CD4-positive, alpha-beta memory T cell (primary cell): ENCODE measurements at places on chromosomes 1 and 21.

DNA sequence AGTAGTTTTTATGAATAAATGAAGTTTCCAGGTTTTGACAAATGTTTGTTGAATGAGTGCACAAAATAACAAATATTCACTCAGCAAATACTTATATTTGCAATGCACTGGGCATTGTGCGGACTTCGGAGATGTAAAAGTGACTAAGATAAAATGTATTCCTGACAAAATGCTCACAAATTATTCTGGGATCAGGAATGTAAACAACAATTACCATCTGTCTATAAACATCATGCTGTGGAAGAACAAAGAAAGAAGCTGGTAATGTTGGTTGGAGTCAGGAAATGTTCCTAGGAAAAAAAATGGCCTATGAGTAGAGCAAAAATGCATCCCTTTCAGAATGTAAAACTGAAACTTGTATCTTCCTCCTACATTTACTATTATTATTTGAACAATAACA is 68.5 kb downstream of the CRB1 start:
- DNase-seq, result no peak

- peak; percentile 47 for DNase-seq
Observed at GRCh38 chr1:5481889-5482288, 510.3 kb downstream of the NPHP4 start.

GRCh38 chr21:14741256-14741655 is 195.1 kb upstream of the SAMSN1 start:
- DNase-seq, result no peak

GRCh38 chr1:7334475-7335035 is 436.5 kb upstream of the VAMP3 start:
- DNase-seq, result no peak

DNA sequence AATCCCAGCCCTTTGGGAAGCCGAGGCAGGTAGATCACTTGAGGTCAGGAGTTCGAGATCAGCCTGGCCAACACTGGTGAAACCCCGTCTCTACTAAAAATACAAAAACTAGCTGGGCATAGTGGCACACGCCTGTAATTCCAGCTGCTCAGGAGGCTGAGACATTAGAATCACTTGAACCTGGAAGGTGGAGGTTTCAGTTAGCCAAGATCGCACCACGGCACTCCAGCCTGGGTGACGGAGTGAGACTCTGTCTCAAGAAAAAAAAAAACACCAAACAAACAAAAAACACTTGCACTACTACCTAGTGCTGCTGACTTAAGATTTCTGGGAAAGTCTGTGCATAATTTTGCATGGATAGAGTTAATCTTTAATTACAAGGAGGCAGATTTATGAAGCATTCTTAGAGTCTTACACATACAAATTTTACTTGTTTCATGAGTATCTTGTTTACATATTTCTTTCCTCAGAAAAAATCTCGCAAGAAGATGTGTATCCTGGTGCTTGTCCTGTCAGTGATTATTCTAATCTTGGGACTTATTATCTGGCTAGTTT is 8.7 kb upstream of the PPP1R8 start:
- no peak for DNase-seq

DNA sequence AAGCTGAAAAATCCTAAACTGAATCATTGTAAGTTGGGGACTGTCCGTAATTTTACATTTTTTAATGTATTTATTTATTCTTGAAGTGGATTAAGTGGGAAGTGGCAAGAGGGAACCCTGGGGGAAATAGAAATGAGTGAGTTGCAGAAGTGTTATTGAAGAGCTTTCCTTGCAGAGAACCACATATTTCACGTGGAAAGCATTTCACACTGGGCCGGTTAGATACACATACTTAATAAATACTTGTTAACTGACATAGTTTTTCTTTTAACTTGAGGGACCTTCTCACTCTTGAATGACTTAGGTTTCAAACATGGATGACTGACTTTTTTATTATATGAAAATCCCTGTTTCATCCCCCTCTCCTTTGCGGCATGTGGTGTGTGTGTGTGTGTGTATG is 239.3 kb downstream of the LMO4 start:
- no peak for DNase-seq

GRCh38 chr1:63935553-63935952 is 161.7 kb downstream of the ROR1 start:
- DNase-seq, result no peak

DNA sequence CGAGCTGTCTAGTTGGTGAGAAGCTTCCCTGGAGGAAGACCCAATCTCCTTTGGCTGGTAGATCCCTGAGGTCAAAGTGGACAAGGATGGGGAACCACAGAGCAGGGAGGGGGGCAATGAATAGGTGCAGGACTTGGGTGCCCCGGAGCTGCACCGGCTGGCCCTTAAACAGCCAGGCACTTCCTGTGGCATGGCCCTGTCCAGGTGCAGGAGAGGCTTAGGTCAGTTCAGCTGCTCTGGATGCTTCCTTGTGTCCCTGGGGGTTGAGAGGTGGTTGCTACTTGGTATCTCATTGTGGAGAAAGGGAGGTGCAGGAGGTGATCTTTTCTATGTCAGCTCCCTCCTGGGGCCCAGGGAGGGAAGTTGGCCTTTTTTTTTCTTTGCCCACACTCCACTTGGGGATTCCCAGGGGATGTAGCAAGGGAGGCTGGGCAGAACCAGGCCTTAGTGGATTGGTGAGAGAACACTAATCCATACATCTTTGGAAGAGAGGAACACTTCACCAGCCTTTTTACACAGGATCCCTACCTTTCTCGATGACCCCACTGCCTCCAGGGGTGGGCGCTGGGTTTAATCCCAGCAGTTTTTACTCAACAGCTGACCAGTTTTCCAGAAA is 1.2 kb upstream of the ST3GAL3 start:
- DNase-seq, result no peak

DNA sequence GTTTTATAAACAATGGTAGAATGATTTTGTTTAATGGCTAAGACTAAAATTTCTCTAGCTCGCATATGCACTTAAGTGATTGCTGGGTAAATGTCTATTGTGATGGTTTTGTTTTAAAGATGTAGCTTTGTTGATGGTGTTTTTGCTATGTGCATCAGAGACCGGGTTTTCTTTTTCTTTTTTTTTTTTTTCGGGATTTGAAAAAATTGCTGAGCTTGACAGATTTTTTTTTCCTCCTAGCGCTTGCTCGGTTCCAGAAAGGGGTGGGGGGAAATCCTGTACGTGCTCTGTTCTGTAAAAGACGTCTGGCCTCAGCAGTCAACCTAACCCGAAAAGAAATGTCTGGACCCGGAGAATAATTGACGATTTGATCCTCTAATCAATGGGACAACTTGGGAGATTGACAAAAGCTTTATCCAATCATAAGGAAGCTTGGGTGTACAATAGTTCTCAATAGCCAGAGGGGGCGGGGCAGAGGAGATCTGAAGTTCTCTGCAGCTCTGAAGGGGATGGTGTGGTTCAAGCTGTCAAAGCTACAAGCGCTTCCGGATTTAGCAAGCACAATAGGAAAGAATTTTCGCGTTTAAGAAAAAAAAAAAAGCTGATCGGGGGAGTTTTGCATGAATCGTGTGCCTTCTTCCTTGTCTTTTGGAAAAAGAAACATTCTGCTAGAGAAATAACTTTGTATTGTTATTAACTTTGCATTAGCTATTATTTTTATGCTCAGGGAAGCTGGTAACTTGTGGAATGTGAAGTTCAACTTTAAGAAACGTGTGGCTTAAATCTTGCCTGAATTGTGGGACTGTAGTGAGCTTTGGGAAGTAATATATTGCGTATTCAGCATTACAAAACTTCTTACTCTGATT is 4.5 kb upstream of the NFIA start:
- DNase-seq, result peak; percentile 93

DNA sequence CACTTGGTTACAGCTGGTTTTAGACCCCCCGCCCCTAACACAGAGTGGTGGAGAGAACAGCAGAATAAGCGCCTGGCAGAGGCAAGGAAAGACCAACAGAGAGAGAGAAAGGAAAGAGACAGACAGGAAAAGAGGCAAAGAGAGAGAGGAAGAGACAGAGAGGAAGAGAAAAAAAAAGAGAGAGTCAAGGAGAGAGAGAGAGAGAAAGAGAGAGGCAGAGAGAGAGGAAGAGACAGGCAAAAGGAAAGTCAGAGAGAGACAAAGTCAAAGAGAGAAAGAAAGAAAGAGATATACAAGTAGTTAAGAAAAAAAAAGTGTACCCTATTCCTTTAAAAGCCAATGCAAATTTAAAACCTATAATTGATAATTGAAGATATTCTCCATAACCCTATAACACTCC is 13.0 kb upstream of the NEK2 start:
- DNase-seq, result no peak

DNA sequence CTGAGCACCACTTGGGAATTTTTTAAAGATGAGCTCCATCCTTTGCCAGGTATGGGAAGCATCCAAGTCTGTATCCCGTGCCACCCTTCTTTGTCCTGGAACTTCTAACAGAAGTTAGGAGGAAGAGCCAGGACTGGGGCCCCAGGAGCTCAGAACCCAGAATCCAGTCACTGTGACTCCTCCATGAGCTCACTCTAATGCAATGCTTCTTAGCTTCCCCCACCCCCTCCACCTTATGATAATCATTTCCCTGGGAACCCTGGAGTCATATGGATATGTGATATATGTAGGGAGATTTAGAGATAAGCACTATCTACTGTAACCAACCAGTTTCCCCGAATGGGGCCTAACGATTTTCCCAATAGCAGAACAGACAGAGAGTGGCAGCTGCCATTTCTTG is 758 bp upstream of the SPRR5 start:
- no peak for DNase-seq

GRCh38 chr1:94629259-94630181 is 88.0 kb upstream of the F3 start:
- DNase-seq, result no peak
